Diencephalon (tissue), 1 donor: ENCODE measurements at places on chromosomes 6 and 20. TPM values are rescaled to one million over a fixed set of nuclear protein-coding genes. Genes with fewer than 3 reads are reported as not detected.

Gene WFDC8
- not detected for total RNA-seq

Gene LPA
- total RNA-seq = 7.6 TPM

Gene EPHA7
- total RNA-seq = 87.4 TPM

Gene ANKEF1
- total RNA-seq = 5.5 TPM

Gene PPT2
- 15.0 TPM for total RNA-seq

Gene ELOVL2
- total RNA-seq = 35.3 TPM

Gene PNPLA1
- not detected for total RNA-seq

Gene SPATS1
- 1.2 TPM for total RNA-seq

Gene SPINT4
- not detected for total RNA-seq
